GM13976 (cell line): ENCODE measurements at places on chromosomes 1 and 21.

DNA sequence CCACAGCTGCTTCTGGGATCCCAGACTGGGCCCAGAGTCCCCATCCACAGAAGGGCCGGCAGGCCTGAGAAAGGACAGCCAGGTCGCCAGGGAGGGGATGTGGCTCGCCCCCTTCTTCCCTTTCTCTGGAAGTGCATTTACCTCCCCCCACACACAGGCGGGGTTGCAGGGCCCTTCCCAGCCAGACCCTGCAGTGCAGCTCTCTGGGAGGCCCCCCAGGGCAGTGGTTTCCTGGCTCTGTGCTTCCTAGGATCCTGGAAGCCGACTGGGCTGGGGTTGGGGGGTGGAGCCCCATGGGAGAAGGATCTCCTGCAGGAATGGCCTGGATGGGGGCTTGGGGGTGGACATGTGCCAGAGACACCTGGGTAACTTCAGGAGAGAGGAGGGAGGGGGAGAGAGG lies 4.2 kb upstream of the COL6A1 start:
- DNase-seq: no peak

DNA sequence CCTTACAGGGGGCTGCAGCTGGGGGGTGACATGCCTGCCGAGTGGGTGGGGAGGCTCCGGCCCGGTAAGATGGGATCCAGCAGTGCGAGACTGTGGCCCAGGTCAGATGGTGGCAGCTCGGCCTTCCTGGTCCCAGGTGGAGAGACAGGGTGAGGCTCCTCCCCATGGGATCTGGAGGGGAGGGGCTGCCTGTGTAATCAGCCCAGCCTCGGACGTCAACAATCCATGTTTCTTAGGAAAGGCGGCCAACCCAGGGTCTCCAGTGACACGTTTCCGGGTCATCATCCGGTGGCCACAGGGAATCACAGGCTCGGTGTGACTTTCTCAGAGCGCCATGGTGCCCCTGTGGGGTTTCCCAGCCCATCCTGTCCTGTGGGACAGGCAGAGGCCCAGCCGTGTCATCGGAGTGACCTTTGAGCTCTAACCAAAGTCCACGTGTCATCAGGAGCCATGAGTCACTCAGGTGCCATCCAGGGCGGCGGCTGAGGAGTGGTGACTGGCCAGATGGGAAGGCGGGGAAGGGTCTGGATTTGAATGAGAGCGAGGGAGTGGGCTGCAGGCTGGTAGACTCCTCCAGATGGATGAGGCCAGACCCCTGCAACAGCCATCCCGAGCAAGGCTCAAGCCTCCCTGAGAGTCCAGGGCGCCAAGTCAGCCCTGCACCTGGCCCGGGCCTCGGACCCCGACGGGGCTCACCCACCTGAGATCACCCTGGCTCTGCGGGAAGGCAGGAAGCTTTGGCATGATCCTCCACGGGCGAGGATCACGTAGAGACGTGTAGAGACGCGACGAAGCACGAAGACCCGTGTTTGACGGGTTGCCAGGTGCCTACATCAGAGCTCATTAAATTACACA lies 6.6 kb upstream of the HES4 start:
- no peak for DNase-seq

DNA sequence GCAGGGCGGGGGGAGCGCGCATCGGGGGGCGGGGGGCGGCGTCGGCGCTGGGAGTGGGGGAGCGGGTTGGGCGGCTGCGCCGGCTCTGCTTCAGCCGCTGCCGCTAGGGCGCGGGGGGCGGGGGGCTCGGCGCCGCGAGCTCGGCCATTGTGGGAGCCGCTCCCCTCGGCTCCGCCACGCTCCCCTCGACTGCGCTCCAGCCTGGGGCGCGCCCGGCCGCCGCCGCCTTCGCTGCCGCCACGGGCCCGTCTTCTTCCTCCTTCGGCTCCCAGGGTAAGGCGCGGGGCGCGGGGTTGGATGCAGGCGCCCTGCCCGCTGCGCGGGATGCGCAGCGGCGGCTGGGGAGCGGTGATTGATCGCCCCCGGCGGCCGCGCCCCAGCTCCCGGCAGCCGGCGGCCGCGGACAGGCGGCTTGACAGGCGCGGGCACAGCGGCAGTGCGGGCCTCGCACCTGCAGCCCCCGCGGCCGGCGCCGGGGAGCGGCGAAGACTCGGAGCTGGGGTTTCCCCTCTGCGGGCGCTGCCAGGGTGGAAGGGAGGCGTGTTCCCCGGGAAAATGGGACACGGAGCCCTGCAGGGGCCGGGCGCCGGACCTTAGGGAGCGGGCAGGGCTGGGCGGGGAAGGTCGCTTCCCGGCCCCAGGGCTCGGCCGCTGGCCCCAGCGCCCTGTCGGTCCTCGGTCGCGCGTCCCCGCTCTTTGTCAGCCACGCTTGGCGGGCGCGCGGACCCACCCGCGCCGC lies 55.3 kb downstream of the NDUFS5 start:
- DNase-seq: peak; percentile 64

DNA sequence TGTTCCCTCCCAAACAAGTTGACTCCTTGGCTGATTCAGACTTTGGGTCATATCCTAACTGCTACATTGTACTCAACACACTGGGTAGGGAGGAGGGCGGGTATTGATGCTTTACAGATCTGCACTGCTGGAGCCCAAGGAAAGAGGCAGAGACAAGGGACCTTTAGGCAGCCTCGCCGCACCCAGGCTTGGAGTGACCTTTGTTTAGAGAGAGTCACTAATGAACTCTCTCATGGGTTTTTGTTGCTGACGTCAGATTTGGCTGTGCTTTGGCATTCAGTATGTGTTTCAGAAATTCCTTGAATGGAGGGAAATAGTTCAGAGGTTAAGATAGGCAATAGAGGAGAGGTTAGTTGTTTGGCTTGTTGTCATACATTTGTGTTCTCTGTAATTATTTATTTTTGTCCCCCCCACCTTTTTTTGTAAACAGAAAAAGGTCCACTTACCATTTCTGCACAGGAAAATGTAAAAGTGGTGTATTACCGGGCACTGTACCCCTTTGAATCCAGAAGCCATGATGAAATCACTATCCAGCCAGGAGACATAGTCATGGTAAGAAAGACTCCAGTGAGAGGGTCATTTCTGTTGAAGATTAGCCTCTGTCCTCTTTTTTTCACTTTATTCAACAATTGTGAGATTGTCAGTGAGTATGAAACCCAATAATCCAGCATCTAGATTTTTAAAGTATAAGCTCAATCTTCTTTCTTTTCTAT lies 116.1 kb downstream of the ATP5PO start:
- DNase-seq: no peak

- no peak for DNase-seq
Observed at GRCh38 chr1:19456968-19457441, 28.3 kb downstream of the CAPZB start.

GRCh38 chr1:190906206-190906725 lies 428.6 kb upstream of the BRINP3 start:
- no peak for DNase-seq

DNA sequence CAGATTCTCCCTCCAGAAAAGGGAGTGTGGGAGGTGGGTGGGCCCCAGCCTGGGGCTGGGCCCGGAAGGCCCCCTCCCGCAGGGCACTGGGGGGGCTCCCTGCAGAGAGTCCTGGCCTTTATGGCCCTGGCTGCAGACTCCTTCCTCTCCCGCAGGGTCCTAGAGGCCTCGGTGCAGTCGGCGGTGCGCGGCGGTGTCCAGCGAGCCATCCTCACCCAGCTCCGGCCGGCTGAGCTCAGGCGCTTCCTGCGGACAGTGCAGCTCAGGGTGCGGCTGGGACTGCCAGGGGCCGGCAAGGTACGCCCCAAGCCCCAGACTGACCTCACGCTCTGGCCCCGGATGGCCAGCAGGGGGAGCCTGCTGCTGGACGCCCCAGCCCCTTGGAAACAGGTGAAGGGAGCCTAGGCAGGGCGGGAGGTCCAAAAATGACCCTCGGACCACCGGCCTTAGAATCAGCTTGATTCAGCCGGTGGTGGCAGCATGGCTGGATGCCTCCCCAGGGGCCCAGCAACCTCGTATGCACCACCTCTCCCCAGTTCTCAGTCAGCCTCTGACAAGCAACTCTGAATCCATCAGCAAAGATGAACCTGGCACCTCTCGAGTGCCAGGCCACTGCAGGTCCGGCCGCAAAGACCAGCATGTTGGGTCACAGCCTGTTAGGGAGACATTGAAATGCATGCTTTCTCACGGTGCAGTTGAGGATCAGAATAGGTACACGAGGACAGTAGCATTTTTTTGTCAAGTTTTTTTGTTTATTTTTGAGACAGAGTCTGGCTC lies 20.6 kb downstream of the MTHFR start:
- DNase-seq: peak; percentile 90
